ENCODE measurements at places on chromosomes 3 and 15. TPM values are rescaled to one million over a fixed set of nuclear protein-coding genes. Genes with fewer than 3 reads are reported as not detected.
A peak's percentile ranks its signal among the peaks of the same experiment; 100 is the strongest.

GRCh38 chr3:123338620-123339061 lies 110.2 kb downstream of the ADCY5 start:
- no peak for DNase-seq

DNA sequence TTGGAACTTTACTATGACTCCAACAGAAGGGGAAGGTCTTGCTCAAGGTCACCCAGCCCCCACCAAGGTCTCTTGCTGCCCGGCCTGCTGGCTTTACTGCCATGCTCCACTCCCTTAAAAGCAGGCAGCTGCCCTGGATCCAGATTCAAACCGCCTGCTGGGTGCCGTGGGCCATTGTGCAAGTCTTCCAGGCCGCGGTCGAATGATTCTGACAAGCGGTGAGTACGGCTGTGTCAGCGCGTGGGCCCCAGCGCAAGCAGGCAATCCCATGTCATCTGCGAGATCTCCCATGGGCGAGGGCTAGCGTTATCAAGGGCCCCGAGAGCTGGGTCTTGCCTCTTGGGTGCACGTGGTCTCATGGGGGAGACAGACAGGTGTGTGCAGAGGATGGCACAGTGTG lies 37.6 kb downstream of the CORO2B start:
- no peak for DNase-seq

GRCh38 chr3:13114811-13115575 lies 41.8 kb upstream of the IQSEC1 start:
- DNase-seq = peak; percentile 31

DNA sequence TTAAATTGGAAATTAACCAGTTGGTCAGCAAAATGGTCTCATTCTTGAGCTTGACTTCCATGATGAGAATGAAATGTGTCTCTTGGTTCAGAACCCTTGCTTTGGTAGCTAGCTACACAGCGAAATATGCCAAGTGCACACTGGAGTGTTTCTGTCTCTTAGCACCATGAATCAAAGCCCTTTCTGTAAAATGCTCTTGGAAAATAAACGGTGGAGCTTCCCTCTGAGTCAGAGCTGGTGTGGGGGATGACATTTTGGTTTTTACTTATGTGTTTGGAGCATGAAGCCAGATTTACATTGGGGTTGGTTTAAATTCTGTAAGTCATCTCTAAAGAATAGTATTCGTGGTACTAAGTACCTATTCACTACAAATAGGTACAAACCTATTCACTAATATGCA lies 85.1 kb upstream of the NANOGP8 start:
- DNase-seq = no peak

- no peak for DNase-seq
Measured at GRCh38 chr3:81829937-81830336, 68.5 kb upstream of the GBE1 start.

DNA sequence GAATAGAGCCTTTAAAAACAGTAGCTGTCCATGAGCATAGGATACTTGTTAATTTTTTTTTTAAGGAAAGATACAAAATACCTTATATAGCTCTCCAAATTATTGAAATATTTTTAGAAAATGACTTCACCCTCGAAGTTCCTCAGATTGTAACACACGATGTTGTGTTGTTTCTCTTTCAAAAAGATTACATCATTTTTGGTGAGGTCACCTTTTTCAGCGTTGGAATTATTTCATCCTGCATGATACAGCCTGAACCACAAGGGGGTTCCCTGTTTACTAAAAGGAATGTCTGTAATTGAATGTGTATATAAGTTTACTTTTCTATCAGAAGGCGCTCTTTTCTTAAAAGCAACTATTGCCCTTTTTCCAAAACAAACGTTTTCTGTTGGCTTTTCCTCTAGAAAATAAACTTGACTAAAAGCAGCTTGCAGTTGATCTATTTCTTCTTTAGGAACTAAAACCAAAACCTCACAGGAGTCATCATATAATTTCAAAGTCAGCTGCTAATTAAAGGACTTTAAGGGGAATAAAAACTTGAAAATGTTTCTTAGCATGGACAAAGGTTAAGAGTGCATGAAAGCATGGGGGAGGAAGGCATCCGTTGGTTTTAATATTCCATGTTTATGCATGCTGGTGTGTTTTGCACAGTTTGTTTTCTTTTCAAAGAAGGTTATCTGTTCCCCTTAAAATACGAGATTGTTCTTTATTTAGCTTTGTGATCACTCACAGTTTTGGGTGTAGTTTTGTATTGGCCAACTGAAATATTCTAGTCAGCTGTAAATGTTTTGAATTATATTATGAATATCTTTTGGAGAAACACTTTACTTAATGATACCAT lies 29.4 kb downstream of the LYSMD4 start:
- no peak for DNase-seq

DNA sequence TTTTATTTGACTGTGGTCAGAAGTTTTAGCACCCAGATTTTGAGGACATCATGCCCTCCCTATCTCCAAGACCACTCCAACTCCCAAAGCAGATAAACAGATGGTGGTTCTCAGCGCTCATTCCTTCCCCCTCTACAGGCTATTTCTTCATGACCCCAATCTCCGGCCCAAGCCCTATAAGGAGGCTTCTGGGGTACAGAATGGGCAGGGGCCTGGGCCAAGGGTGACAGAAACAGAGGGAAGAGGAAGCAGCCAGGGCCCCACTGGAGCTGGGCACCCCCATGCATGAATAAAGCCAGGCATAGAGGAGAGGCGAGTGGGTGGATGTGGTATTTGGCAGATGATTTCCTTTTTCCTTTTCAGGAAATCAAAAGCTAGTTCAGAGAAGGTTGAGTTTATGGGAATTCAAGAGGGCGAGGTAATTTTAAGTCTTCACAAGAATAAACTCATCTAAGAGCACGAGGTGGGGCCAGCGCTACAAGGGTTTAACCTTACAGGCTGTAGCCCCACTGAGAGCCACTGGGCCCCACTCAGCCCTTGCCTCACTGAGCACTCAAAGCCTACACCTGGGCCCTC lies 104.8 kb upstream of the HERC1 start:
- DNase-seq = no peak

- DNase-seq = no peak
Measured at GRCh38 chr3:145190138-145190537, 970.8 kb downstream of the PLOD2 start.

GRCh38 chr3:189794518-189794917 lies 163.3 kb downstream of the TP63 start:
- no peak for DNase-seq

GRCh38 chr3:3560591-3561311 lies 238.5 kb upstream of the LRRN1 start:
- no peak for DNase-seq

- DNase-seq = no peak
Measured at GRCh38 chr3:16704941-16705340, 99.7 kb upstream of the DAZL start.

GRCh38 chr3:32420126-32421038 lies 28.7 kb downstream of the CMTM7 start:
- no peak for DNase-seq

DNA sequence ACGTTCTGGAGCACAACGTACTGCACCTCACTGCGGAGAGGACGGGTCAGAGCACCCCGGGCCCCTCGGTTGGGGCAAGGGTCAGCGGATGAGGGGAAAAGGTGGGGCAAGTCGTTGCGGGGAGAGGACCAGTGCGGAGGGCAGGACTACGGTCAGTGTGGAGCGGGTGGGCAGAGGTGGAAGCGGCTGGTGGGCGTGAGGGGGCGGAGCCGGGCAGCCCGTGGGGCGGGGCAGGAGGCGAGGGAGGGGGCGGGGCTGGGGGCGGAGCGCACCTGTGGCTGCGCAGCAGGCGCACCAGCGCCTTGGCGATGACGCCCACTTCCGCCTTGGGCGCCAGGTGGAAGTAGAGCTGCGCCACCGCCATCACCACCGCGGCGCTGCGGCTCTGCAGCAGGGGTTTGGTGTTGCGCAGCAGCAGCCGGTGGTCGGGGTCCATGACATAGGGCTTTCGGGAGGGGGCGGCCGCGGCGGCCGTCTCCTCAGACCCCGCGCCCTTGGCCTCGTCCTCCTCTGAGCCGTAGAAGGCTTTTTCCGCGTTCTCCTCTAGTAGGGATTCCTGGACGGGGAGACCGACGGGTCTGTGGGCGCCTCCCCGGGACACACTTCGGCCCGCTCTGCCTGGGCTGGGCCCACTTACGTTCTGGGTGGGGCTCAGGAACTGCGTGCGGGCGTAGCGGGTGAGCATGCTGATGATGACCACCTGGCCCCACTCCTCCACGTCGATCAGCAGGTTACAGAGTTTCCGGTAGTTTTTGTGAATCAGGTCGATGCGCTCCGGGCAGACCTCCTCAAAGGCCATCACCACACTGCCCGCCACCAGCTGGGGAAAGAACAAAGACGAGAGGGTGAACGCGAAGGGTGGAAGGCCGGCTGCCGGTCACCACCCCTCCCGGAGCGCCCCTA lies 29.2 kb downstream of the AP3B2 start:
- peak; percentile 89 for DNase-seq

GRCh38 chr3:175146258-175146657 lies 287.1 kb downstream of the NAALADL2 start:
- no peak for DNase-seq

DNA sequence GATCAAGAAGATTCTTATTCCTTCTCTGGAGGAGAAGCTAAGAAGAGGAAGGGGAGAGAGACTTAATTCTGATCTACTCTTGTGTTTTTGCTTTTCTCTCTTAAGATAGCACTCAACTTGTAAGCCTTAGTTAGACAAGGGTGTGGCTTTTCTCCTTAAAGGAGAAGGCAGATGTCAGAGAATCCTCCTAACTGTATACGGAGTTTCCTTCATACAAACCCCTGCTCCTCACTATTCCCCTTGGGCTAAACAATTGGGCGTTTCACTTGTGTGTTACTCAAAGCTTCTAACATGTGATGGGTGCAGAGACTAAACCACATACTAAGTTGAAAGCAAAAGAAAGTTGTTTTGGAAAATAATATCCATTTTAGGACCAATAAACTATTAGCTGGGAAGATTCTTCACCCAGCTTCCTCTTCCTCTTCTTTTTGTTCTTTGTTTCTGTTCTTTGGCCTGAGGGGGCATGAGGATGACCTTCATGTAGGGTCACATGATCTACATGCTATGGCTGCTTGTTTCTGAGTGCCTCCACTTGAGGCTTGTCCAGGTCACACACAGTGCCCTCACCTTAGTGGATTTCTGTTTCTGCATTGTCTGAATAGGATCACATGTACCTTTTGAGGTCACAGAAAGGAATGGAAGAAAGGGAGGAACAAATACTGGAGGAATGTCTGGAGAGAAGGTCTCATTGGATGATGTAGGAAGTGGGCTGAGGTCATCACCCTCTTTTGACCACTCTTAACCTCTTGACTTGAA lies 14.6 kb downstream of the SPINK8 start:
- no peak for DNase-seq

- no peak for DNase-seq
Measured at GRCh38 chr3:132847849-132848625, 125.8 kb upstream of the NPHP3 start.

DNA sequence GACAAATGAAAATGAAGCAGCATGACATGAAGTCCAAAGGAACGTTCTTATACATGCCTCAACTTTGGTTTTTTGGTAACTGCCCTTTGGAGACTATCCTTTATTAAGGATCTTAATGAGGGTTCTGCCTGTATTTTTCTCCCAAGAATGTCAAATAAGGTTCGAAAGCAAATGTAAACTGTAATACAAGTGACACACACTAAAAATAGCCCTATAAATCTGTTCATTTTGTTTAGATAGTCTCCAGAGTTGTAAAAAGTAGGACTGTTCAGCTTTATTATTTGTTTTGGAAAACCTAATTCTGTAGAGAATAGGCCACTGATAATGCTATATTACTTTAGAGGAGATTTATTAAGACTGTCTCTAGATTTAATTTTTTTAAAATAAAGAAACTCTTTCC lies 80.5 kb upstream of the CDIN1 start:
- DNase-seq = no peak

DNA sequence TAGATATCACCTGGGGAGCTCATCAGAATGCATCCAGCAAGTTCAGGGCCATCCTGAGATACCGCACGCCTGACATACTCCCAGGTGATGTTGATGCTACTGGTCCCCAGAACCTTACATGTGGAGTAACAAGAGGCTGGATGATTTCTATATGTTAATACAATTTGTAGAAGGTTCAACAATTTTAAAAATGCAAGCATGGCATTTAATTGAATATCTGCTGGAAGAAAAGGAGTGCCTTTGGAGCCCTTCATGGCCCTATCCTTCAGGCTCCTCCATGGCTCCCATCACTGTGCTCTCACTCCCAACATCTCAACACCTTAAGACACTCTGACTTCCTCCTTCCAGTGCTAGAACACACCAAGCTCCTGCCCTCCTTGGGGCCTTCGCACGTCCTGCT lies 36.6 kb downstream of the LMCD1 start:
- DNase-seq = no peak

DNA sequence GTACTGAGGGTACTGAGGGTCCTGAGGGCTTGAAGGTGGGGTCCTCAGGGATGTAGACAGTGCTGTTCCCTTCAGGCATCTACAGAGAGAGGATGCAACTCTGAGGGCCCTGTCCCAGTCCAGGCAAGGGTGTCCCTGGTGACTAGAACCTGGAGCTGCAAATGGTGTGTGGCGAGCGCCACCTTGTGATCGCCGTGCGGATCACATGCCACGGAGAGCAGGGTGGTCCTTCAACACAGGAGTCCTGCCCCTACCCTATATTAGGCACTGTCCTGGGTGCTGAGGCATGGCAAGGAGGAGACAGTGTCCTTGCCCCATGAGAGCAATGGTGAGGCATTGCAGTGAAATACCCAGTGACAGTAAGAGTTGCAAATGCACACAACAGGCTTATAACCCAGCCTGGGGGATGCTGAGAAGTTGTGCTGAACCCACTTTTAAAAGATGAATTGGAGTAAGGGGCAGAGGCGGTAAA lies 23.6 kb downstream of the RHCG start:
- no peak for DNase-seq

CCR8 gene
- 5.3 TPM for total RNA-seq

DNAJA4 gene
- 32.6 TPM for total RNA-seq

CDHR4 gene
- not detected for total RNA-seq

SKOR1 gene
- 0.15 TPM for total RNA-seq

SCG5 gene
- 0.28 TPM for total RNA-seq

PRTG gene
- total RNA-seq = not detected

ATP2B2 gene
- not detected for total RNA-seq

TXNRD3 gene
- total RNA-seq = 1.3 TPM

ZPLD1 gene
- total RNA-seq = not detected

PRKCD gene
- total RNA-seq = 27.2 TPM

ITPKA gene
- 0.44 TPM for total RNA-seq

NEK10 gene
- 0.24 TPM for total RNA-seq

RSRC1 gene
- total RNA-seq = 35.4 TPM

GOLGA8T gene
- total RNA-seq = not detected

RFX7 gene
- total RNA-seq = 35.2 TPM

TP63 gene
- total RNA-seq = 0.31 TPM
